ENCODE measurements at places on chromosomes 3 and 15.

DNA sequence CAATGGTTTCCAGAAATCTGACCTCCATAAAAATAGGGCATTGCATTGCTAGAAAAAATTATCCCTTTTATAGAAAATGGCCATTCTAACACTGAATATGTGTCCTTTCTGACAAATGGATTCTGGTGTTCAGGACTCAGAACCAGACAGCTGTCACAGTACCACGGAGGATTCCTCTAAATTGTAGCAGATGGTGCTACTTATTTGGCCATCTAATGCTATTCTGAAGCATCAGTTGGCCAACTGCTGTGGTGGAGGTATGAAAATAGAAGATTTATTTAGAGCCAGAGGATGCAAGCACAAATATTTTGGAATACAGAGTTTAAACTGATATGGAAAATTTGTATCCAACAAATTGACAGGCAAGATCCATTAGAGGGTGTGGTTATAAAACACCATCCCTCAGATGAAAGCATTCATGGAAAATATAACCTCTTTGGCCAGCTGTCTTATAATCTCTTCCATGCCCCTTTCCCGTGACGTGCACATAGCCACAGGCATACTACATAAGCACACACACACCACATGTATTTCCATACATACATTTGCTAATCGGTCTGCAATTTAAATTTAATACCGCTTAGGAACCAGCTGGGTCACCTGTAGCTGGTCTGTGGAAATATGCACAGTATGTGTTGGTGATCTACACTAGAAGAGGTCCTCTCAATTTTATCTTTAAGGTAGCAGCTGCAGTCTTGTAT is 302.7 kb upstream of the KCNMB2 start:
- DNase-seq, result no peak

DNA sequence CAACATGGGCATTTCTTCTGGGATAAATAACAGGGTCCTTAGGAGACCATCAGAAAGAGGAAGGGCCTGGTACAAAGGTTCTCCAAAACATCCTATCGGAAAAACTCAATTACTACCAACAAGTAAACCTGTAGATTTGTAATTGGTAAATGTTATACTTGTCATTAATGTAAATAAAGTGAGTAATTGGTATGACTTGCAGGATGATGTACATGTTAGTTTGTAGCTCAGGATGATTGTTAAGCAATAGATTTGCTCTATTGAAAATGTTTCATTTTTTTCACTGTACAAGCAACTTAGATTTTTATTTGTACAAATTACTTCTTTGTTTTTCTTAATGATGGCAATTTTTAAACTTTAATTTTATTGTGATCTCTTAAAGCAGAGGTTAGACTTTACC is 3.8 kb upstream of the SCG5 start:
- no peak for DNase-seq

GRCh38 chr15:63324770-63325169 is 47.4 kb downstream of the APH1B start:
- DNase-seq, result no peak

- no peak for DNase-seq
These were observed 1.4 kb downstream of the HEMK1 start for GRCh38 chr3:50570508-50571279.

- no peak for DNase-seq
These were observed 73.2 kb downstream of the TLE3 start for GRCh38 chr15:70024521-70024920.

DNA sequence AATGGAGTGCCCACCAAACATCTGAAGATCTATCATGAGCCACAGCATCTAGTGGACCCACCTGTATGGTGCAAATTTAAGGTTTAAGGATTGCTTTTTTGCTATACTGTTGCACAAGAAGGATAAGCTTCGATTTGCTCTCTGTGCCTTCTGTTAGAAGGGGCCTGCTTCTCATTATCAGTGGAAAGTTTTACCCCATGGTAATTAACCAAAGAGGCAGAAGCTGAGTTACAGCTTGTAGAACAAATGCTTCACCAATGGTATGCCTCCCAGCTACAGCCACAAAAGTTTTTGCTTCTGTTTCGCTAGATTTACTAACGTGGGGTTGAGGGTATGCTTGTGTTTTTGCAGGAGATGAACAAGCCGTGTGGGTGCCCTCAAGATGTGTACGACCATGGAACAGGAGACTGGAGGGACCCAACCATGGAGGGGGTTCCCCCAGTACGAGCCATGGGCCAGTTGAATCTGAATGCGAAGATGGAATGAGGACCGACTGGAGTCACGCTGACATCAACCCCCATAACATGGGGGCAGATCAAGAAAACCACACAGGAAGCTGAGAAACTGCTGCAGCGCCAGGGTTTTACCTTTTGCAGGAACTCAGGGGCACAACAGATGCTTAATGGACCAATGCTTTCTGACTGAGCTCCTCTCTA is 43.5 kb downstream of the ACAD9 start:
- DNase-seq, result peak; percentile 20

DNA sequence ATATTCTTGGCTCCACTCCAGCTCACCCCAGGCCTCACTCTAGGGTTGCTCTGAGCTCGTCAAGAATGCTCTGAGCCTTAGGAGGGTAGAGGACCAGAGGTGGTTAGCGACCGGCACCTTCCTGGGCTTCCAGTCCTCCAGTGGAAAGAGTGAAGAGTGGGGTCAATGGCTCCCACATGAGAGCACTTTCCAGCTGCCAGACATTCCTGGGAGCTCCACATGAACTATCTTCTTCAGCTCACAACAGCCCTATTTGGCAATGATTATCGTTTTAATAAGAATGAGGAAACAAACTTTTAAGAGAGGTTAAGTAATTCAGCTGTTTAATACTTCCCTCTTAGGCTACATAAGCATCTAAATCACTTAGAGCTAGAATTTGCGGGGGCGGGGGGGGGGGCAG is 139.3 kb downstream of the STT3B start:
- DNase-seq, result no peak

- no peak for DNase-seq
These were observed 61.6 kb downstream of the DCBLD2 start for GRCh38 chr3:98839846-98840245.

- DNase-seq, result peak; percentile 53
These were observed 747 bp upstream of the ZNF592 start for GRCh38 chr15:84747416-84748273.

DNA sequence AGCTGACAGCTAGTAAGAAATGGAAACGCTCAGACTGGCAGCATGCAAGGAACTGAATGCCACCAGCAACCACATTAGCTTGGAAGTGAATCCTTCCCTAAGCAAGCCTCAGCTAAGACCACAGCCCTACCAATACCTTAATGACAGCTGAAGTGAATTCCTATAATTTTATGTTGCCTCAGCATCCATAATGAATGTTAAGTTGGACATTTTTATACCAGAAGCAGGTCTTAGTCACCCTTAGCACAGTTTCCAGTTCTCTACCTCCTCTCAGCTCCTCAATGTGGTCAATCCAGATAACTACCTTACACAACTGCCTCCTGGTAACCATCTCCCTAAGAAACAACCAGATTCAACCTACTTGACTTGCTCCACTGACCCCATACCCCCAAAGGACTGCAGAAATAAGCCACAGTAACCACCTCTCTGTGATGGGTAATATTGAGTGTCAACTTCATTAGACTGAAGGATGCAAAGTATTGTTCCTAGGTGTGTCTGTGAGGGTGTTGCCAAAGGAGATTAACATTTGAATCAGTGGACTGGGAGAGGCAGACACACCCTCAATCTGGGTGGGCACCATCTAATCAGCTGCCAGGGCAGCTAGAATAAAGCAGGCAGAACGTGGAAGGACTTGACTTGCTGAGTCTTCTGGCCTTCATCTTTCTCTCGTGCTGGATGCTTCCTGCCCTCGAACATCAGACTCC is 33.5 kb downstream of the NEDD4 start:
- DNase-seq, result no peak

GRCh38 chr3:98018301-98018700 is 16.8 kb downstream of the GABRR3 start:
- DNase-seq, result no peak

DNA sequence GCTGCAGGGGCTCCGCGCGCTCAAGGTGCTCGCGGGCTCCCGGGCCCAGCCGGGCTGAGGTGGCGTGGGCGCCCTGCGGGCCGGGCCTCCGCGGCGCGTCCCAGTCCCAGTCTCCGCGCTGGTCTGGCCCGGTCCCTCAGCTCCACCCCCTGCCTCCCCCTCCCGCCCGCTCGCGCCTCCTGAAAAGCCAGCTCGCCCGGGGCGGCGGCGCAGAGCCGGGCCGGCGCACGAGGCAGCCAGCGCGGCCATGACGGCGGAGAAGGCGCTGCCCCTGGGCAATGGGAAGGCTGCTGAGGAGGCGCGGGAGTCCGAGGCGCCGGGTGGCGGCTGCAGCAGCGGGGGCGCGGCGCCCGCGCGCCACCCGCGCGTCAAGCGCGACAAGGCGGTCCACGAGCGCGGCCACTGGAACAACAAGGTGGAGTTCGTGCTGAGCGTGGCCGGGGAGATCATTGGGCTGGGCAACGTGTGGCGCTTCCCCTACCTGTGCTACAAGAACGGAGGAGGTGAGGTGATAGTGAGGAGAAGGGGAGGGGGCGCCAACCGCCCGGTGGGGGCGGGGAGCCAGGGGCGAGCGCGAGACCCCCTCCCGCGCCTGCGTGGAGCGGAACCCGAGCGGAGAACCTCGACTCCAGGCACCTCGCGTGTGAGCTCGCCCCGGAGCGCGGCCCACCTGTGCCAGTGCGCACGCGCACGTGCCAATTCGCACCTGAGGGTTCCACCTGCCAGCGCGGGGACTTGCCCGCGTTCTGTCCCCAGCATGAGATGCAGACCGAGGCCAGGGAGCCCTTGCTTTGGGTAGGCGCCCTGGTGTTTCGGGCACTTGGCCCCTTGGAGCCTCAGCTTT is at the start of gene SLC6A11:
TSS of gene SLC6A11 (plus strand) at position 210 of the 844 bp plus-strand sequence. CDS start at position 248, 38 bp downstream.
- no peak for DNase-seq

GRCh38 chr3:188854772-188855149 is 317.0 kb upstream of the TPRG1 start:
- no peak for DNase-seq

DNA sequence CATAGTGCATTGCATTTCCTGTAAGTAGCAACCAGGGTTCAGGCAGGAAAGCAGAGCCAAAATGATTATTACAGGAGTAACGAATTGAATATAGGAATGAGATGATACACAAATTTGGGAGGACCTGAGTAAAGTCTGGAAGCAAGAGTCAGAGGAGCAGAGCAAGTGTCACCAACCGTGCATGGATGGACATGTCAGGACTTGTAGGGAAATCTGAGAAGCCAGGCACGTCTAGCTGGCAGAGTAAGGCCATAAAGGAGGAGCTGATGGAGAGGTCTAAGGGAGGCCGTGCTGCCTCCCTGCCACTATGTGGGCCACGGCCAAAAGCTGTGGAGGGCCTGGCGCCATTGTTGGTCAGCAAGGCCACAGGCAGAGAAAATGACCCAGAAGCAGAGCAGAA is 22.4 kb downstream of the GJD2 start:
- DNase-seq, result no peak

DNA sequence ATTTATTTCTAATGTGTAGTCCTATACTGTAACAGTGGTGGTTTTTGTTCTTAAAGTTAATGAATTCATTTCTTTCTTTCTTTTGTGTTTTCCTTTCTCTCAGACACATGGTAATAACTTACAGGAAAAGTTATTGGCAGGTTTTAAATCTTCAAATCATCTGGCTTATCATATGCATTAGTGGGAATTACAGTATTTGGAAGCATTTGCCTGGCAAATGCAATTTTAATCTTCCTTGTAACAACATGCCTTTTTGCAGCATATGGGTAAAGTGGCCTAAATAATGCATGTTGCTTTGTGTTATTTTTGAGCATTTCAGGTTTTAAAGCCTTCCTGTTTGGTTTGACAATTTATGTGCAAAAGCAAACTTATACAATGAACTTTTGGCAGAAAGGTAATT is 66.8 kb downstream of the GALK2 start:
- DNase-seq, result no peak

- no peak for DNase-seq
These were observed 39.5 kb upstream of the ZNF148 start for GRCh38 chr3:125414669-125415068.

- DNase-seq, result no peak
These were observed 182.1 kb upstream of the TP63 start for GRCh38 chr3:189449084-189449483.

DNA sequence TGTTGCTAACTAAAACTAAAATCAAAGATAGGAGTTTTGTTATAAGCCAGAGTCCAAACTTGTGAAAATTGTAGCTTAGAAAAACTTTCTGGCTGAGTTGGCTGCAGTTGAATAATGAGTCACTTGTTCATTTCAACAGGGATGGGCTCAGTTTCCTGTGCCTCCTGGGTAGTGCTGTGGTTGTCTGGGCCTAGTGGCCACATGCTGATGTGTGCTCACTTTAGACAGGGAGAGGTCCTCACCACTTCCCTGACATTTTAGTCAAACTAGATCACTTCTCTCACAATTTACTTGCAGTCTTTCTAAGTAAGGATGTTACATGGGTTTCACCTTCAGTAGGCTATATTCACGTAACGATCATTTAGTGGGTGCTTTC is 6.3 kb upstream of the UBE2Q2 start:
- no peak for DNase-seq

- no peak for DNase-seq
These were observed 26.1 kb upstream of the TM4SF4 start for GRCh38 chr3:149448331-149448831.

DNA sequence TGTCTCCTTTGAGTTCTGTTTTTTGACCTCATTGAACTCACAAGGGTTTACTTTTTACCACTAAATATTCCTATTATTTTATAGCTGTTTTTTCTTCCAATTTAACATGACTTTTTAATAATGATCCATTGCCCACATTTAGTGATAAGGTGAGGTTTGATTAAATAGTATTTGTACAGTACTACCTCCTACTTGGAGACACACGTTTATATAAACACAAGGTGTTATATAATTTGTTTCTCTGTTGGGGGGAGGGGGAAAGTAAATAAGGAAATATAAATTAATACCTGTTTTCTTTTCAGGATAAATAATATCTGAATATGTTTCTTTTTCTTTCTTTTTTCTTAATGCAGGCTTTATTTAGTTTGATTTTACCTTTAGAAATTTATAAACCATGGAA is 281.3 kb downstream of the LPP start:
- no peak for DNase-seq

GRCh38 chr15:81209635-81210034 is 13.0 kb downstream of the IL16 start:
- no peak for DNase-seq

- no peak for DNase-seq
These were observed 8.7 kb downstream of the TBC1D5 start for GRCh38 chr3:17733768-17734167.

- no peak for DNase-seq
These were observed 43.1 kb upstream of the NMD3 start for GRCh38 chr3:161177991-161178390.

GRCh38 chr15:90074916-90075315 is 27.4 kb downstream of the IDH2 start:
- no peak for DNase-seq

- DNase-seq, result no peak
These were observed 97.7 kb downstream of the CD47 start for GRCh38 chr3:107992976-107993684.

- DNase-seq, result no peak
These were observed 45.5 kb downstream of the TMOD3 start for GRCh38 chr15:51874751-51875644.

GRCh38 chr3:105938101-105938500 is 69.3 kb upstream of the CBLB start:
- DNase-seq, result no peak

- no peak for DNase-seq
These were observed 26.2 kb upstream of the COMMD4 start for GRCh38 chr15:75309711-75310110.

GRCh38 chr15:69082021-69082502 is 67.6 kb downstream of the NOX5 start:
- DNase-seq, result no peak
